GDM1 (cell line): ENCODE measurements at places on chromosomes 16 and 17.
A peak's percentile ranks its signal among the peaks of the same experiment; 100 is the strongest.

- DNase-seq: no peak
Observed at GRCh38 chr17:28901866-28902818, 737 bp downstream of the DHRS13 start.

DNA sequence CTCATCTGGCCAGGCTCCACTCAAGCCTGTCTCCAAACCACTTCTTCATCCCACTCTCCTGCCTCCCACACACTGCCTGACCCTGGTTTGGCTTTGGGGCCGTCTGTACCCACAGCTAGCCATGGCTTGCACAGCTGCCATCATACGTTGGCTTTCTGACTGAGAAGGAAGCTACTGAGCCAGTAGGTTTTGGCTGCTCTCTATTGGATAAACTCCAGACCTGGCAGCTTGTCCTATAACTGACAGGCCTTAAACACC lies 3.9 kb downstream of the MIF4GD start:
- DNase-seq: no peak

DNA sequence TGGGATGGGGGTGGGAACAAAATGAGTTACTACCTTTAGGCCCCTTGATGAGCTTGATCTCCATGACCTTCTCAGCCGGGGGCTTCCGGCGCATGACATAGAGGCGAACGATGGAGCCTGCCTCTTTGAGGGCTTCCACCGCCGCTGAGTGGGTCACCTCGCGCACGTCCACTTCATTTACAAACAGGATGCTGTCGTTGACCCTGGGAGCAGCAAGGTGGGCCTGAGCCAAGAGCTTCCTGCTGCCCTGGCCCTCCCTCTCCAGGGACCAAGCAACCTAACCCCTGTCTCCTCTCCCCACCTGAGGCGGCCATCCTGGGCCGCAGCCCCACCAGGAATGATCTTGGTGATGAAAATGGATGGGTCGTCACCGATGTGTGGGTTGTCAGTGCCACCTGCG lies 16.2 kb downstream of the DLG4 start:
- DNase-seq: no peak

GRCh38 chr17:44438636-44439035 lies 49.2 kb upstream of the ITGA2B start:
- DNase-seq: no peak

GRCh38 chr17:55727920-55728319 lies 5.3 kb upstream of the TMEM100 start:
- no peak for DNase-seq

DNA sequence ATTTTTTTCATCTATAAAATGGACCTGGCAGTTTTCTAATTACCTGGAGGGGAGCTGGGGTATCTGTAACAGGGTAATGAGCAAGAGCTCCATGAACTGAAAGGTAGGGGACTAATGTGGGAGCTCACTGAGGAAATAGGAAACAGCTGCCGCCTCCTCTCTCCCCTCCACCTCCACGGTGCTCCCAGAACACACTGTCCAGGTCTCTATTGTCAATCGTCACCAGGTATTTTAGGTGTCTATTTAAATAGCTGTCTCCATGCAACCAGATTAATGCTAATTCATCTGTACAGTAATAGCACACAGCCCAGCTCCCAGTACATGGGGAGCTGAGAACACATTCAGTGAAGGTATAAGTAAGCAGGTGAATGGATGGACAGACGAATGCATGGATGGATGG lies 233.3 kb downstream of the GRIN2A start:
- no peak for DNase-seq

DNA sequence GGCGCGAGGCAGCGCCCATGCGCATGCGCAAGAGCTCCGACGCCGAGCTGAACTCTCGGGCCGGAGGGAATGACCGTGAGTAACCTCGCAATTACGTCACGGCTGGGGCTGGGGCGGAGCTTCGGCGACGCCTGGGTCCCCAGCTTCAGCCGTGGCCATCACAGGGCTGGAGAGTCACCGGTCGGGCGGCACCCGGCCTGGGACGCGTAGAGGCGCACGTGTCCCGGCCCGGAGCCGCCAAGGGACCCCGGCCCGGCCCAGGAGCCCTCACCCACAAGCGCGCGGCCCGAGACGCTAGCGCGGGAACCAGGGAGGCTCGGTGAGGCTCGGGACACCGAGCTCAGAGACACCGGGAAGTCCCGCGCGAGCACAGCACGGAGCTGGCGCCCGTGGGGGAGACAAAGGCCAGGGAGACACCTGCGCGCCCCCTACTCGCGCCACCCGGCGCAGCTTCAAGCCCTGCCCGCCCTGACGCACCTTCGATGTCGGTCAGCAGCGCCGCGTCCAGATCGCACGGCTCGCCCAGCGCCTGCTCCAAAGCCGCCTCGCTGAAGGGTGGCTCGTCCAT lies 452 bp downstream of the SREBF1 start:
- DNase-seq: peak; percentile 90

- no peak for DNase-seq
Observed at GRCh38 chr17:21199856-21200255, 14.1 kb downstream of the TMEM11 start.

- DNase-seq: no peak
Observed at GRCh38 chr16:50591800-50592771, 43.9 kb downstream of the NKD1 start.

DNA sequence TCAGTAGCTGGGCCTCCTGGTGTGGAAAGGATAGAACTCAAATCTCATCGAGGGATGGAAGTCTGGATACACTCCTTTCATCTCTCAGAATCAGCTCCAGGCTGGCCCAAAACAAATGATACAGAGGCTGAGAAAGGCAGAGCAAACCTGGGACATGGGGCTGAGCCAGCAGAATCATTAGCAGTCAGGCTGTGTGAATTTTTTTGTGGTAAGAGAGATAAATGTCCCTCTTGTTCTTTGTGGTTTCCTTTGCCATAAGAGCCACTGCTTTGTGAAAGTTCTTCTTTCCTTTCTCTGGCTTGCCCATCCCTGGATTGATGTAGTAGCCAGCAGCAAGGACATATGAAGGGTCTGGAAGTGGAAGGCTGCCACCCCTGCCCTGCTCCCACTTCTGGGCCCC lies 146.2 kb downstream of the CDH13 start:
- no peak for DNase-seq

GRCh38 chr17:30236766-30237165 lies 1.3 kb upstream of the SLC6A4 start:
- DNase-seq: no peak

- DNase-seq: no peak
Observed at GRCh38 chr17:50201276-50201854, at the start of gene COL1A1. Gene COL1A1 (minus strand): TSS chr17:50201631. CDS start chr17:50201513, 118 bp downstream.

DNA sequence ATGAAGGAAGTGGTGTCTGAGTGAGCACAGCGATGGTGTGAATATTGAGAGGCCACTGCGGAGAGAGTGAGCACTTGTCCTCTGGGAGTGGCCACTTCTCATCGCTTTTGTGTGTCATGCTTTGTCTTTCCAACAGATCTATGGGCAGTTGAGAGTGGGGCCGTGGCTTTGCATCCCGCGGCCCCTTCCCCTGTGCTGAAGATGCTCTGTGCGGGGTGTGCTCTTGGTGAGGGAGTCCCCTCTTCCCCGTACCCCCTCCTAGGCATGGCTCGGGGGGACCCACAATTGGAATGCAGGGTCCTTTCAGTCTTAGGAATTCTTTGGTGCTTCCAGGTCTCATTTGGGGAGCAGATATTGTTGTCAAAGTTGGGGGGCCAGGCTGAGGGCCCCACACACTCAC lies 197.3 kb upstream of the WSCD1 start:
- no peak for DNase-seq

DNA sequence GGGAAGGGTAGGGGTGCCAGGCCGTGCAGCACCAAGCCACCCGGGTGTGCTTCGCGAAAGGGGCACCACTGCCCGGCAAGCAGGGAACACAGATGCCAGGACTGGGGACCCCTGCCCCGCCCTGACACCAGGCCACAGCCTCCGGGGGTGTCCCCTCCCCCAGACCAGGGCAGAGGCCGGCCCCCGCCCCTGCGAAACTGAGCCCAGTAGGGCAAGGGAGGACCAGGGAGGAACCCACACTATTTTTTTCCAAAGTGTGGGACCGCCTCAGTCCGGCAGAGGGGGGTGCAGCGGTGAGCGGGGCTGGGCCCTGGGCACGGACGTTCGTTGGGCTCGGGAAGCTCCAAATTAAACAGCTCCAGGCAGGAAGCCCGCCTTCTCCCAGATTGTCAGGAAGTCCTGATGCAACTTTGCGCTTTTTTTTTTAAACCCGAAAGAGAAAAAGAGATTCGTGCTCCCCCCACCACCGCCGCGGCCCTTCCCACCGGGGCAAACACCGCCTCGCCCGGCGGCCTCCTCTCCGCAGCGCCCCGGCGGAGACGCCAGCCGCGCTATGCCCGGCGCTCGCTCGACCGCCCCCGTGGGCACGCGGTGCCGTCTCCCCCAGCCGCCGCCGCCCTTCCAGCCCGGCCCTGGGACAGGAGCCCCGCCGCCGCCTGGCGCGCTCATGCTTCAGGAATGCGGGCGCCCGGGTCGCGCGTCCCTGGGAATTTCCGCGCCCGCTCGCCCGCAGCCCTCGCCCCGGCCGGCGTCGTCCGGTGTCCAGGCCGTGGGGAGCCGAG lies 755 bp downstream of the PIEZO1 start:
- peak; percentile 42 for DNase-seq

DNA sequence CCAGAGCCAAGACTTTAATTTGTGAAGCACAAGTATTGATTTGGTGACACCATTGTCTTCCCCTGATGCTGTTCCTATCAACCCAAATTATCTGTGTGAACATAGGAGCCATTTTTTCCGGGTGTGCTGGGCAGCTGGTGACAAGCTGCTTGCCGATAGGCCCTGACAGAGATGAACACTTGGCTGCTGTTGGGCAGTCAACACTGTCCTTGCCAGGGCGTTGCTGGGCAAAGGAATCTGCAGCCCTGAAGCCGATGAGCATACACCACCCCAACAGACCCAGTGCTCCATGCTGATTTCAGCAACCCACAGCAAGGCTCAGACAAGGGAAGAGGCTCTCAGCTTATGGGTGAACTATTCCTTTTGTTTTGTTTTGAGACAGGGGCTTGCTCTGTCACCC lies 105.4 kb downstream of the YPEL2 start:
- DNase-seq: no peak

DNA sequence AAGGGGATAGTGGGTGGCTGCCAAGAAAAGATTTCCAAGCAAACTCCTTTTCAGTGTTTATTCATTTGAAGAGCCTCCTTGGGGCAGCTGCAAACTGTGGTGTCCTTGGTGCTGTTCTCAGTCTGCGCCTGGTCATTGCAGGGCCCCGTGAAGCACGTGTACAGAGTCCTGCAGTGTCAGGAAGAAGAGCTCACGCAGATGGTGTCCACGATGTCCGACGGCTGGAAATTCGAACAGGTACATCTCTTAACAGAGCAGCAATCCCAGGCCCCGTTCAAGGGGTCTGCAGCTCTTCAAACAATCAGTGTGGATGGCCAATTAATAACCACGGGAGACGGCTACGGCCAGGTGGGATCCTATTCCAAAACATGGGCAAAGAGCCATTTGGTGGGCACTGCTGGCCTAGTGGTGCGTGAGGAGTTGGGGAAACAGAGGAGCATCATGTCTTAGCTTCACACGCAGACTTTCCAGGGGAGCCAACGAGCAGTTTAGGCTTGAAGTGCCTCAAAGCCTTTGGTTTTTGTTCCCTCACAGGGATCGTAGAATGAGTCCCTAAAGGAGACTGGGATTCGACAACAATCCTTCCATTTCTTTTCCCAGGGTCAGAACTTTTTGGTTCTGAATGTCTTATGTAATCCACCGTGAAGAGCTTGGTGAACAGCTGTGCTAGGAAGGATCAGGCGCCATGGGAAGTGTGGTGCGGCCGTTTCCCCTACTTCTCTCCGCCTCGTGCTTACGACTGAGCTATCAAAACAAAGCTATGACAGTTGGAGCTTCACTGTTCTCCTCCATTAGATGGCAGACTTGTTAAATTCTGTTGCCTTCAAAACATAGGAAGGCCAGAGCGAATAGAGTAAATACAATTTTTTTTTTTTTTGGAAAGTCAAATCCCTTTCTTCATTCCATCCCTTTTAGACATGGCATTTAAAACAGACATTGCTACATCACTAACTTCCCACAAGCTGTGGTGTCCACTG lies 12.6 kb downstream of the KCTD2 start:
- DNase-seq: peak; percentile 26

GRCh38 chr16:81933361-81933760 lies 77.9 kb downstream of the SDR42E1 start:
- no peak for DNase-seq

DNA sequence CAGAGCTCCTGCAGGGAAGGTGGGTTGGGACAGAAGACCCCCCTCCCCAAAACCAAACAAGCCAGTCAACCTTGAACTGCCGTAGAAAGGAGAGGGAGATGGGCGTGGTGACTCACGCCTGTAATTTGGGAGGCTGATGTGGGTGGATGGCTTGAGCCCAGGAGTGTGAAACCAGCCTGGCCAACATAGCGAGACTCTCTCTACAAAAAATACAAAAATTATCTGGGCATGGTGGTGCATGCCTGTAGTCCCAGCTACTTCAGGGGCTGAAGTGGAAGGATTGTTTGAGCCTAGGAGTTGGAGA lies 42.1 kb downstream of the NT5M start:
- no peak for DNase-seq

GRCh38 chr17:80478487-80479245 lies 2.3 kb upstream of the NPTX1 start:
- no peak for DNase-seq

- DNase-seq: no peak
Observed at GRCh38 chr17:16417399-16417798, 2.0 kb downstream of the TRPV2 start.

DNA sequence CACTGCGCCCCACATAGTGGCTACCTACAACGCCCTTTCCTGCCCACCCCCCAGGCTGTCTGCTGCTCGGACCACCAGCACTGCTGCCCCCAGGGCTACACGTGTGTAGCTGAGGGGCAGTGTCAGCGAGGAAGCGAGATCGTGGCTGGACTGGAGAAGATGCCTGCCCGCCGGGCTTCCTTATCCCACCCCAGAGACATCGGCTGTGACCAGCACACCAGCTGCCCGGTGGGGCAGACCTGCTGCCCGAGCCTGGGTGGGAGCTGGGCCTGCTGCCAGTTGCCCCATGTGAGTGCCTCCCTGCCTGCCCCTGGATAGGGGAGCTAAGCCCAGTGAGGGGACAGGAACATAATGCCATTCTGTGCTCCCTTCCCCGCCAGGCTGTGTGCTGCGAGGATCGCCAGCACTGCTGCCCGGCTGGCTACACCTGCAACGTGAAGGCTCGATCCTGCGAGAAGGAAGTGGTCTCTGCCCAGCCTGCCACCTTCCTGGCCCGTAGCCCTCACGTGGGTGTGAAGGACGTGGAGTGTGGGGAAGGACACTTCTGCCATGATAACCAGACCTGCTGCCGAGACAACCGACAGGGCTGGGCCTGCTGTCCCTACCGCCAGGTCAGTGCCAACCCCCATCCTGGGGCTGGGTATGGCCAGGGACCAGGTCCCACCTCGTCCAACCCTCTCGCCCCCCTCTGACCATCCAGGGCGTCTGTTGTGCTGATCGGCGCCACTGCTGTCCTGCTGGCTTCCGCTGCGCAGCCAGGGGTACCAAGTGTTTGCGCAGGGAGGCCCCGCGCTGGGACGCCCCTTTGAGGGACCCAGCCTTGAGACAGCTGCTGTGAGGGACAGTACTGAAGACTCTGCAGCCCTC lies 7.1 kb downstream of the GRN start:
- DNase-seq: no peak

- no peak for DNase-seq
Observed at GRCh38 chr16:22635801-22636200, 125.1 kb downstream of the NPIPB5 start.

GRCh38 chr16:84827131-84827574 lies 7.4 kb downstream of the CRISPLD2 start:
- no peak for DNase-seq

- no peak for DNase-seq
Observed at GRCh38 chr16:1942047-1942809, 771 bp downstream of the MSRB1 start.
